ENCODE measurements at places on chromosomes 2 and 18. TPM values are rescaled to one million over a fixed set of nuclear protein-coding genes. Genes with fewer than 3 reads are reported as not detected.

DNA sequence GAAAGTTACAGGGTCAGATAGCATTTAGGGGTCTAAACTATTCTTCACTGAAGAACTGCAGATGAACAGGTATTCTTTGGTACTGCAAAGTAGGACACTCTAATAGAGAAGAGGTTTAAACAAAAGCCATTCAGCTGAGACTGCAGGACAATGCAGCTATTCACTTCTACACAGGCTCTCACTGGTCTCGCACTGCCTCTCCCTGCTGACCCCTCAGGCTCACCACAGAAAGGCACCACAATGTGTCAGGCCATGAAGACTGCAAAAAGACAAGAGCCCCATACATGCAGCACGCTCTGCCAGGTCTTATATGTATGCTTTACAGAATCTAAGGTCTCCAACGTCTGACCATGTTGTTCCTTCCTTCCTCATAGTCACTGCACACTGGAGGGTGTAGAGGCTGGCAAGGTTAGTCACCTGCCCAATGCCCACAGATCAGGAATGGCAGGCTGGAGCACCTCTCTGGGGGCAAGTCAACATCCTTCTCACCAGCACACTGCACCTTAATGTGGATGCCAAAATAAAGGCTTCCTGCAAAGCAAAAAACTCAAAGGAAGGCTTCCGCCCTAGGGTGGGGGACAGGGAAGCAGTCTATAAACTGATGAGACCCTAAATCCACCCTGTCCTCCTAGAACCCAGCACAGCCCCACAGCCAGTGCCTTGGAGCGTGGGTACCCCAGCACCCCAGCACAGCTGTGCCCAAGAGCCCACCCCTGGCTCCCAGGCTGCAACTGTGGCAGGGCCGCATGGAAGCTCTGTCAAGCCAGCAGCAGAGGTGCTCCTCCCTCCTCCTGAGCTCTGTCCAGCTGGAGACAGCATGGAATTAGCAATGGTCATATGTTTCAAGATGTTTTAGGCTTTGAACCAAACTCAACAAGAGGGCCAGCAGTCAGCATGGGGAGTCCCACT lies 10.7 kb upstream of the RNU4ATAC start:
- peak; percentile 47 for DNase-seq

DNA sequence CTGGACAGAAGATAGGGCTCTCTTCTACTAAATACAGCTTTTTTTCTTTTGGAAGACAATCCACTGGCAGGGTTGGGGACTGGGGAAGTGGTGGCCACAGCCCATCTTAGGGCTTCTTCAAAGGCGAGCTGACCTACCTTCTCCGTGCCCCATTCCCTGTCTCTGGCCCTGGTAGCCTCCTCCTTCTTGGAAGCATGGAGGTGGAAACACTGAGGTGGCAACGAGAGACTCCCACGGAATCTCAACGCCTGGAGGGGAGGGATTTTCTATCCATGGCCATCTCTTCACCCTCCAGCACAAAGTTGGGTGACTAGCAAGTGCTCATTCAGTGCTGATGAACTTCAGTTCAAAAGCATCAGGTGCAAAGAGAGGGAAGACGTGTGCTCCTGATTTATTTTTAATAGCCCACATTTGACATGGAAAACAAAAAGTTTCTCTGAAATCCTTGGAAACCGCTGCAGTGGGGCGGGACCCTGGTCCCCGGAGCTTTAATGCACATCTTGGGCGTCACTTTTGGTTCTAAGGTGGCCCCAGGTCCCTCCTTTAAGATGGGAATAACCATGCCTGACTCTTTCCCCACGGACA lies 633 bp upstream of the ARMC9 start:
- DNase-seq = no peak

- no peak for DNase-seq
These were observed 43.7 kb downstream of the PTPN2 start for GRCh38 chr18:12840382-12840781.

DNA sequence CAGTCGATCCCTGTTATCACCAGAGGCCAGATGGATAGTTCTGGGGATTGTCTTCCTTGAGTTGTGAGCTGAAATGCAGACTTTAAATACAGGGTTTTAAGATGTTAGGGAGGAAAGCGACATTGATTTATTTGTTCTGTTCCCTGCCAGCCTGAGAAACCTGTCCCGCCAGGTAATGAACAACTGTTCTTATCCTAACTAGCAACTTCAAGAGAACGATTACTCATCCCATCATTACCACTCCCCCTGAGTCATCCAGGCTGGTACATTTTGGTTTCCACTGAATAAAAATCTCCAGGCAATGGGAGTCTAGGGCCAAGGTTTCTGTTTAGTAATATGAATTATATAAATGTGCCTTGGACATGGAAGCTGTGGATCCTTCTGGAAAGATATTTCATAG lies 131.2 kb downstream of the LYPD6B start:
- no peak for DNase-seq

DNA sequence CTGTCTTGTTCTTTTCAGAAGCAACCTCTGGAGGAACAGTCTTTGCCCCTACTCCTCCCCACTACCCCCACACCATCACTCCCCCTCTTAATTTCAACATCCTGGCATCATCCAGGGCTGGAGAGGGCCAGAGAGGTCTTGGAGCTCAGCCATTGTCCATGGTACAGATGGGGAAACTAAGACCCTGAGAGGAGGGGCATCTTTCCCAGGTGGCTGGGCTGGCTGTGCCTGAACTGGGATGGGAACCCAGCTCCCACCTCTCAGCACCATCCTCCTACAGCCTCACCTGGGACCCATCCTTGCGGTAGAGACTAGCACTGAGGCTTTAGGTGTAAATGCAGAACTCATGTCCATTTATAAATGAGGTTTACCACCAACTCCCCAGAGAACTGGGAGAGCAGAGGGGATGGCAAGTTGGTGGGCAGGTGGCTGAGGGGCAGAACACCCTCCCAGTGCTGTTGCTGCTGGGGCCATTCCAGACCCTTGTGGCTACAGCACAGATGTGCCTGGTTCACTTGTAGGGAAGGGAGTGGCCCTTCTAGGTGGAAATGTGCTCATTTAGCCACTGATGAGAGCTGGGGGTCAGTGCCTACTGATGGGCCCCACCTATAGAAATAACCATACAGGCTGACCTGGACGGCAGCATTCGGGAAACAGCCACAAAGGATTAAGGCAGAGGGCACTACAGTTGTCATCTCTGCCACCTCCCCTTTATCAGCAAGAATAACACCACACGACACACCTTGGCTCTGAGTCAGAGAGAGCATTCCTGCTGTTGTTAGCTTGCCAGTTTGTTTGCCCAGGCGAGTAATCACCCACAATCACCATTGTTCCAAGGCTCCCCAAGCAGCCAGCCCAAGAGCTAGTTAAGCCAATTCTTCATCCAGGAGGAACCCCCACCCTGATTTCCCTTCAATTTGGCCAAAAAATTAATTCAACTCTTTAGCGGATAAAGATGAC lies 2.1 kb downstream of the MLPH start:
- no peak for DNase-seq

- no peak for DNase-seq
These were observed 86.1 kb downstream of the SLC25A12 start for GRCh38 chr2:171807831-171808393.

- DNase-seq = no peak
These were observed 118.0 kb upstream of the UGP2 start for GRCh38 chr2:63723709-63724108.

GRCh38 chr2:68251187-68251854 lies 1.0 kb downstream of the PPP3R1 start:
- DNase-seq = peak; percentile 52

VIT gene
- not detected for total RNA-seq

GRB14 gene
- 0.93 TPM for total RNA-seq

IL1RN gene
- not detected for total RNA-seq

ZFP36L2 gene
- total RNA-seq = 39.8 TPM
